ENCODE measurements at places on chromosomes 16 and 17.
A peak's percentile ranks its signal among the peaks of the same experiment; 100 is the strongest.

DNA sequence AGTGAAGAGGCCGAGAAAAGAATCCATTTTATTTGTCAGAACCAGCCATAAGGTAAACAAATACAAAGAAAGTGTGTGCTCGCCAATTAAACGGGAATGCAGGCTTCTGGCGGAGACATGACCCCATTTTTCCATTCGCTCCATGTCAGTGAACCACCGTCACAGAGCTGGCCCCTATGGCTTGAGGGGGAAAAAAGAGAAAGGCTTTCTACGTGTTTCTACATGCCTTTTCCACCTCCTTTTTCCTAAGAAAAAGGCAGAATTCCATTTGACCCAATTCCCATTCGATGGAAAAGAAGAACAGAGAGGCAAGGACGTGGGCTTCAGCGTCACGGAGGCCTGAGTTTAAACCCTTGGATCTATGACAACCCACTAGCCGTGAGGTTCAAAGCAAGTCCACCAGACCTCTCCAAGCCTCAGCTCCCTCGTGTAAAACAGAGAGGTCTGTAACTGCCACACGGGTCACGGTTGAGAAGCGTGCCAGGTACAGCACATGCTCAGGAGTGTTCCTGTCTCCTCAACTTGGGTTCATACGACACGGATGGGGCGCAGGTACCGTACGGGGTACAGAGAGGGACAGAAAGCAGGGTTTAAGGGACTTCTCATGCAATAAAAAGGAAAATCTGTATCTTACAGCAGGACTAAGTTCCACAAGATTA, 91.9 kb downstream of the NXN start:
- H3K36me3 ChIP-seq = no peaks in the 10 kb centered on the region
- H3K27me3 ChIP-seq = peaks cover 4% of the 10 kb centered on the region
- H3K27ac ChIP-seq = no peak overlapping the region
- DNase-seq = no peak
- H3K4me3 ChIP-seq = no peak overlapping the region

GRCh38 chr16:70298988-70299938, at the start of gene DDX19B:
Gene DDX19B (plus strand): TSS chr16:70299186. CDS start chr16:70299298, 112 bp downstream.
- H3K4me1 ChIP-seq = peaks cover 34% of the 10 kb centered on the region
- DNase-seq = peak; percentile 63
- peak within 1 kb of the TSS; percentile 98 for H3K27ac ChIP-seq
- peaks cover 24% of the 10 kb centered on the region for H3K36me3 ChIP-seq
- peak within 1 kb of the TSS; percentile 96 for H3K4me3 ChIP-seq

GRCh38 chr17:8910969-8911604, 43.6 kb upstream of the PIK3R6 start:
- peak overlapping the region; percentile 87 for H3K27ac ChIP-seq
- H3K27me3 ChIP-seq = no peaks in the 10 kb centered on the region
- peaks cover 76% of the 10 kb centered on the region for H3K36me3 ChIP-seq
- H3K4me1 ChIP-seq = peaks cover 66% of the 10 kb centered on the region

DNA sequence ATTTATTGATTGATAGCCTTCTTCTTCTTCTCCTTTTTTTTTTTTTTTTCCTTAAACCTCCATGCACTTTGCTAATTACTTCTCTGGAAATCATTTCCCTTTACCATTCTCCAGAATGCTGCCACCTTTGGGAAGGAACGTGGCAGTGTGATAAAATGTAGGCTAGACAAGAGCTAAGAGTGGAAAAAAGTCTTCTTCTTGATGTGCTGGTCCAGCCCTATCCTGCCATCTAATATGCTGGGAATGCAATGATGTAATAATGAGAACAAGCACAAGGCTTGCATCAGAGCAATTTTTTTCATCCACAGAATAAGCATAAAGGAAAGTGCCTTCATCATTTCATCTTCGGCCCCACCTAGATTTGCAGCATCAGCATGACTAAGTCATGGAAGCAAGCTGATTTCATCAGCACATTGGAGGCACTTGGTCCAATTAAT, 128.7 kb upstream of the ZFHX3 start:
- no peaks in the 10 kb centered on the region for H3K4me1 ChIP-seq
- no peak overlapping the region for H3K27ac ChIP-seq
- DNase-seq = no peak
- no peak overlapping the region for H3K4me3 ChIP-seq
- peaks cover 8% of the 10 kb centered on the region for H3K27me3 ChIP-seq

- H3K27me3 ChIP-seq = peaks cover 4% of the 10 kb centered on the region
- H3K27ac ChIP-seq = no peak overlapping the region
- no peaks in the 10 kb centered on the region for H3K36me3 ChIP-seq
- no peak for DNase-seq
- H3K4me1 ChIP-seq = no peaks in the 10 kb centered on the region
- H3K4me3 ChIP-seq = no peak overlapping the region
Observed at GRCh38 chr17:70184770-70185169, 15.4 kb downstream of the KCNJ2 start.

- no peak overlapping the region for H3K4me3 ChIP-seq
- H3K4me1 ChIP-seq = peaks cover 20% of the 10 kb centered on the region
- no peak for DNase-seq
- no peaks in the 10 kb centered on the region for H3K27me3 ChIP-seq
- peaks cover 3% of the 10 kb centered on the region for H3K36me3 ChIP-seq
- H3K27ac ChIP-seq = peak overlapping the region; percentile 67
Observed at GRCh38 chr17:39750131-39751015, 12.6 kb downstream of the GRB7 start.

GRCh38 chr17:30805944-30806456, 18.5 kb downstream of the CRLF3 start:
- H3K27ac ChIP-seq = peak overlapping the region; percentile 37
- H3K36me3 ChIP-seq = peaks cover 32% of the 10 kb centered on the region
- H3K27me3 ChIP-seq = no peaks in the 10 kb centered on the region
- no peak overlapping the region for H3K4me3 ChIP-seq
- peaks cover 25% of the 10 kb centered on the region for H3K4me1 ChIP-seq
